ENCODE measurements at places on chromosomes 3 and 15.

GRCh38 chr15:88484682-88485331 lies 17.3 kb downstream of the MRPS11 start:
- no peak for DNase-seq

DNA sequence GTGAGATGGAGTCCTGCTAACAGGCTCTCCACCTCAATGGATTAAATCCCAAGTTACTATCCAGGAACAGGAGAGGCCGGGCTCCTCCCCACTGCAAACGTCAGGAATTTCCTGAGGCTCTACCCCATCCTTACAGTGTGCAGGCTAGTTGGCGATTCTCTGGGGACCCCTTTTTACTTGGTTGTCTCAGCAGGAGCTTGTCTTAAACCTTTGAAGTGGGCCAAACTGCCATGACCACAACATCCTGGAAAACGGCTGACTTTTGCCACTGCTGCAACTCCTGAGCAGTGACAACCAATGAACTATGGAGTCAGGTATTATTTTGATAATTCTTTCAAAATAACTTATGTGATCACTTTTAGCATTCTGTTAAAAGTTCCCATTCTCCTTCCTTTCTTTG lies 440.9 kb upstream of the CCDC54 start:
- DNase-seq: no peak

GRCh38 chr3:37323494-37323893 lies 149.1 kb upstream of the LRRFIP2 start:
- DNase-seq: no peak

DNA sequence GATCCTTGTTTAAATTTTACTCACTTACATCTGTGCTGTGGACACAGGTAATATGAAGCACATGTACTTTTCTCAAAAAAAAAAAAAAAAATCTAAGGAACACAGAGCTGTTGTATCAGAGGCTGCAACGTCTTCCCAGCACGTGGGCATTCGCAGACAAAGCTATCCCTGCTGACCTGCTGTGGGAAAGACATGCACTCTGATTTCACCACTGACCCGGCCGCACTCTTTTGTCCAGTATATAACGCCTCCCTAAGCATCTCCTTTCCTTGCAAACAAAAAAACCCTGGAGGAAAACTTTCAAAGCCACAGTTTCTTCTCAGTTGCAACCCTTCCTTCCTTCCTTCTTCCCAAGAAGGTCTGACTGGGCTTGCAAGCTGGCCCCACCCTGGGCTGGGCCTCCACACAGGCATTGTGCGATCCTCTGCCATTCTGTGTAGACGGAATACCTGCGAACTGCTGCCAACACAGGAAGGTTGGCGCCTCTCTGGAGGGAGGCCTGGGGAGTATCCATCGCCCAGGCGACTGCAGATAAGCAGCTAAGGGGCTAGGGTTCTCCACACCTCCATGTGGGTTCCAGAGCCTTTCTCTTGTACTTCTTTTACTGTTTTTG lies 50.8 kb downstream of the SLC12A8 start:
- DNase-seq: no peak

GRCh38 chr15:69082021-69082502 lies 67.6 kb downstream of the NOX5 start:
- no peak for DNase-seq

GRCh38 chr15:70853973-70854665 lies at the start of gene LARP6:
Gene LARP6, minus strand, starts transcription at chr15:70854157. Its CDS starts 69 bp downstream, at chr15:70854088.
- no peak for DNase-seq

- DNase-seq: peak; percentile 92
These were observed at the start of gene IGF1R for GRCh38 chr15:98647774-98648653. Gene IGF1R, plus strand, starts transcription at chr15:98648539. Its CDS starts 1,043 bp downstream, at chr15:98649582.

DNA sequence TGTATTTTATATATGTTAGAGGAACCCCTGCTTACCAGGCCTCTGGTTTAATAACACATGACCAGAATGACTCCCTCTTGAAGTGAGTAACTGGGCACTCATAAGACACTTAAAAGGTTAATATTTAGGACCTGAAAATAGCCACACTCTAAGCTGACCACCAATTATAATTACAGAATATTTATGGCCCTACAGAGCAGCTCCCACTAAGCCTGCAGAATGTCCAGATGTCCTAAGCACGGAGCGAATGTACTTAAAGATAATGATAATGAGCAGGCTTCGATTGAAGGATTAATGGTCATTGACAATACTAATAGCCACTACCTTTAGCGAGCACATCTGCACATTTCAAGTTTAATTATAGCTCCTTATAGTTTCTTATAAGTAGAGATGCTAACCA lies 22.8 kb upstream of the KCTD6 start:
- DNase-seq: no peak

DNA sequence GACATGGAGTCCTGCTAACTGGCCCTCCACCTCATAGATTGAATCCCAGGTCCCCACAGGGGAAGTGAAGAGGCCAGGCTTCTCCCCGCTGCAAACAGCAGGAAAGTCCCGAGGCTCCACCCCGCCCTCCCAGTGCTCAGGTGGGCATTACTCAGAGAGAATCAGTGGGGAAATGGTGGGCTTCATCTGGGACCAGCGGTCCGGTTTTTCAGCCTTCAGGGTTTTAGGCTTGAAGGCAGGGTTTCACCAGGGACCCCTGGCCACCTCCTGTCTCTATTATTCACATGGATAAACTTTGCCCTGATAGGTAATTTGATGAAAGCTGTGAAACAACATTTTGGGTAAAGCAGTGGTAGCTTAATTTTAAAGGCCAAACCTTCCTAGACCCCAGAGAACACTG lies 31.3 kb downstream of the MKRN3 start:
- no peak for DNase-seq

All from activated naive CD4-positive, alpha-beta T cell (primary cell).